Activated naive CD4-positive, alpha-beta T cell treated with Interleukin-2 at 50 U/mL for 16 hours (primary cell): ENCODE measurements at places on chromosomes 3 and 15.
A peak's percentile ranks its signal among the peaks of the same experiment; 100 is the strongest.

DNA sequence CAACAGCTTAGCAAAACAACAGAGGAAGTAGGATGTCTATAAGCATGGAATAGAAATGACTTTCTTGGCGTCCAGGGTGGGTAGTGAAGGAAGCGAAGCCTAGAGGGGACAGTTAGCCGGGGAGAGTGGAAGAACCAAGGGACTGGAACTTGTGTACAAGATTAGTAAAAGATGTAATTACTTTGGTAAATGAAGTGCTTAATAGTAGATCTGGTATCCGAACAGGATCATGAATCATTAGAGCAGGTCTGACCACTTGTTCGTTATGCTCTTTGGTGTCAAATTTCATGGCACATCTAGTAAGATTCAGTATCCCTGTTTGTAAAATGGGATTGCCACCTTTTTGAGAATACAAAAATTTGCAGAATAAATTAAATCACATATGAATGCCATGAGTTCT is 112.5 kb upstream of the MLF1 start:
- DNase-seq, result no peak

DNA sequence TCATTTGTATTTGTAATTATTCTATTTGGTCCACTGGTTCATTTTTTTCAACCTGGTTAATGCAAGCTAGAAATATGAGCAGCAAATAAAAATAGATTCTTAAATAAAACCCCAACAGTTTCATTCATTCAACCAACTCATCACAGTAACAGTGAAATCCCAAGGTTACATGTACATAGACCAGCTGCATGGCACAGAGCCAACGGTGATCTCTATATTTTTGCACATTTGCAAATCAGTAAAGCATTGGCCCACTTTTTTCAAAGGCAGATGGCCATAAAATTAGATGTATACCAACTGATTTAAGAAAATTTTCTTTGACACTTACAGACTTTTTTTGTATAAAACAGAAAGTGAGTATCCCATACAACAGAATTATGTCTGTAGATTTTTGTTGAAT is 49.3 kb downstream of the STRIT1 start:
- no peak for DNase-seq

DNA sequence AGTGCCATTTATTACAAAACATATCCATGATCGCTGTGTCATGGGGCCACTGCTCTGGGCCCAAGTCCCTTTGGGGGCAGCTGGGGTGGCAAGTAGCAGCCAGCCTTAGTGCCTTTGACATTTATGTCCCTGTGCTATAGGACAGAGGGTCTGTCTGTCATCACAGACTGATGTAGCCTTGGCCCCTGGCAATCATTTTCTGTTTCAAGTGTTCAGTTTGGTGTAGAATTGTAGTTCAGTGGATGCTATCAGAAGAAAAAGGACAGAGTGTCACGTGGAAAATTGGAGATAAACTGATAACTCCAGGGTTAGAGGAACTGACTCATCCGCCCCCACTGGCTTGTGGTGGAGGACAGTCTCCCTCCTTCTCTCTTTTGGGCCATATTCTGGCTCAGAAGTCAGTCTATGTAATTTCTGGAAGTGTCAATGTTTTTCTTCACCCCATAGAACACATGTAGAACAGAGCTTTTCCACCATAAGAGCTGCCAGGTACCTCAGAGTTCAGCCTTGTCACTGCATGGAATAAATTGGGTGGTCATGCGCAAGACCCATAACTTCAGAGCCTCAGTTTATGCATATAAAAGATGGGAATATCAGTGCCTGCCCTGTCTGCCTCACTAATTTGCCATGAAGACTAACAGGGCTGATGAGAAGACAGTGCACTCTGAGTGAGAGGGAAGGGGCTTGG is 4.5 kb upstream of the MRPS22 start:
- peak; percentile 11 for DNase-seq

- DNase-seq, result no peak
Measured at GRCh38 chr15:99121207-99121606, 16.3 kb downstream of the SYNM start.

DNA sequence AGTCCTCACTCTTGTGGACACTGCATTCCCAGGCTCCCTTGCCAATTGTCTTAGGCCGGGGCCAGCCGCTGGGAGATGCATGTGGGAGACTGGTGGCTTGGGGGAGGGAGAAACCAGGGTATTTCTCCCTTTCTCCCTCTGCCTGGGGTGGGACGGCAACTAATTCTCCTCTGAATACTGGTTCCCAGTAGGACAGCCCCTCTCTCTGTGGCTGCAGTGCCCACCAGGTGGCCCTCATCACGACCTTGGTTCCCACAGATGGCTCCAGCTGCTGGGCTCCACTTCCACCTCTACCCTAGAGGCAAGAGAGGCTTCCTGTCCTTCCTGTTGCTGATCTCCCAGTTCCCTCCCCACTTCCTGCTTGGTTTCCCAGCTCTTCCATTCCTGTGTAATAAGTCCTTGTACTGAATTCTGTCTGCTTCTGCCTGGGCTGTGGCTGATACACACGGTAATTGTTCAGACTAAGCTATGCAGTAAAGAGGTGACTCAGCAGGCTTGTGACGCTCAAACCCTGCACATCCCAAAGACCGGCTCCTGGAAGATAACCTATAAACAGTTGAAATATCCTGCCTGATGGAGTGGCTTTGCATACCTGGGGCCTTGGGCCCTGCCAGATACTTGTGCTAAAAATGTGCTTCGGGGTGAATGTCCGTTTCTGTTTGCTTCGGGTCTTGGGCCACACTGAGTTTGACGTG is 20.4 kb upstream of the COPG1 start:
- DNase-seq, result no peak

DNA sequence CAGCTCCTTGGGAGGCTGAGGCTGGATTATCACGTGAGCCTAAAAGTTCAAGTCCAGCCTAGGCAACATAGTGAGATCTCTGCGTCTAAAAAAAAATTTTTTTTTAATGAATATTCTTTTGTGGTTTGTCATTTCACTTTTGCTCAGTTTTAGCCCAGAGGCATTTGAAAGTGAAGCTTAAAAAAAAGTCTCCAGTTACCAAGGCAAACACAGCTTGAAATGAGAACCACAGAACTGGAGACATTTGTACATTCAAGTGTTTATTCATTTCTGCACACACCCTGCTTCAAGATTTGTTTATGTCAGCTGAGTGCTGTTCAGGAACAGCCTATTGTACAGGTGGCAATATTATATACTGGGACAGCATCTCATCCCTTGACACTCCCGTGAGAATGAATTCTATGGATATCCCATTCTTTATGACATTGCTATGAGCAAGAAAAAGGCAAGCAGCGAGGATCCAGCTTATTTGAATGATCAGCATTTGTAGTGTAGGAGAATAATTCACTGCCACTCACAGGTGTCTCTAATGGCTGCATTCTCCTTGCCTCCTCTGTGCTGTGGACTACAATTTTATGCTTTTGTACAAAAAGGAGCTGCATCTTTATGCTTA is 444.8 kb upstream of the GRM7 start:
- no peak for DNase-seq

- DNase-seq, result no peak
Measured at GRCh38 chr3:190119461-190120268, 1.0 kb downstream of the P3H2 start.

DNA sequence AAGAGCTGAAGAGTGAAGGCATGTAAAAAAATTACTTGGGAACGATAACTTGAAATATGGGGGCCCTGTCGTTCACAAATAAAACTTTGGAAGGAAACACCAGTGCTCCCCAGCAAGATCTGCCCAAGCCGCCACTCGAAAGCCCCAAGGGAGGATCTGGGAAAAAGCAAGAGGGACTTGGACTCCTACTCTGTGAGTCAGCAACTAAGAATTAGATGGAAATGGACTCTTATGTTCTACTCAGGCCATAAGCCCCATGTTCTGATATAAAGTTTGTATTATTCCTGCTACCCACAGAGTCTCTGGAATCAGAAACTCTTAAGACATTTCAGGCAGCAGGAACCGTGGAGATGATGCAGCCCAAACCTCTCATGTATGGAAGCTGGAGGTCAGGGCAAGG is 75.7 kb downstream of the ITGB5 start:
- no peak for DNase-seq

DNA sequence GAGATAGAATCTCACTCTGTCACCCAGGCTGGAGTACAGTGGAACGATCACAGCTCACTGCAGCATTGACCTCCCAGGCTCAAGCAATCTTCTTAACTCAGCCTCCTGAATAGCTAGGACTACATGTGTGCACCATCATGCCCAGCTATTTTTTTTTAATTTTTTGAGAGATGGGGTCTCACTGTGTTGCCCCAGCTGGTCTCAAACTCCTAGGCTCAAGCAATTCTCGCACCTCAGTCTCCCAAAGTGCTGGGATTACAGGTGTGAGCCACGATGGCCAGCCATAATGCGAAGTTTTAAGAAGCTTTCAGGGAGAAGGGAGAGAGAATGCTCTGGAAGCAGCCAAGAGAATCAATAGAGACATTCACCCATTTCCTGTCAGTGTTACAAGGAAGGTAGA is 42.7 kb downstream of the PRKAR2A start:
- no peak for DNase-seq

DNA sequence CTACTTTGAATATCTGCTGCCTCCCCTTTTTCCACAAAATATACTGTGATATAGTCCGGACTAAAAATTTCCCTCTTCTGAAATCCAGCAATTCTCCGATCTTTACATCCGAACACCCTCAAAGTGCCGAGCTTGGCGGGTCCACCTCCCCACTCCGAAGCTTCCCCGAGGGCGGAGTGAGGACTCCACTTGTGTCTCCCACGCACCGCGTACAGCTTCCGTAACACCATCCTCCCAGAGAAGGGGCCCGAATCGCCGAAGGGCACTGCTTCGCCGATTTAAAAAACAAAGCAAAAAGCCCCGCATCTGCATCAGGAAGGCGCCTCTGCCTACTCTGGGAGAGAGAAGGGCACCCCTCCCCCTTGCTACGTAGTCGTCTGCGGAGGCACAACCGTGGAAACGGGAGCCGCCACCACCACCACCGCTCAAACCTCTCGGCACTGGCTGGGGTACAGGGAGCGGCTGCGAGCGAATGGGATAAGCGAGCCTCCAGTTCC is 551 bp downstream of the NCBP2 start:
- DNase-seq, result peak; percentile 75

DNA sequence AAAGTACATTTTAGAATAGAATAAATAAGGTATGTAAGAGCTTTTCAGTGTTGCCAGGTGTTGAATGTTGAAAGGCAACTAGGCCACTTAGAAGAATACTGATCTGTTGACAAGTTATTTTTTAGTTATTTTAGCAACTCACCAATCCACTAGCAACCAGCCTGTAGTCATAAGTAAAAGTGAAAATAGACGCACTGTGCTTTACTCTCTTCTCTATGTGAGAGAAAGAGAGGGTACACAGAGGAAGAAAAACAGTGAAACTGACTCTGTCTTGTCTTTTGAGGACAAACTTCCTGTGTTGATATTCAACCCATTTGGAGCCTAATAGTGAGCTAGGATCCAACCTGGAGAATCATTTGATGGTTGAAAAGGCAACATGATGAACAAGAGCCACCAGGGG is 327.1 kb upstream of the GOLIM4 start:
- DNase-seq, result no peak

- DNase-seq, result peak; percentile 18
Measured at GRCh38 chr3:188439080-188439479, 285.1 kb downstream of the LPP start.

GRCh38 chr3:57559526-57559925 is 3.5 kb downstream of the PDE12 start:
- no peak for DNase-seq

GRCh38 chr3:107543666-107544065 is 20.9 kb downstream of the BBX start:
- no peak for DNase-seq

DNA sequence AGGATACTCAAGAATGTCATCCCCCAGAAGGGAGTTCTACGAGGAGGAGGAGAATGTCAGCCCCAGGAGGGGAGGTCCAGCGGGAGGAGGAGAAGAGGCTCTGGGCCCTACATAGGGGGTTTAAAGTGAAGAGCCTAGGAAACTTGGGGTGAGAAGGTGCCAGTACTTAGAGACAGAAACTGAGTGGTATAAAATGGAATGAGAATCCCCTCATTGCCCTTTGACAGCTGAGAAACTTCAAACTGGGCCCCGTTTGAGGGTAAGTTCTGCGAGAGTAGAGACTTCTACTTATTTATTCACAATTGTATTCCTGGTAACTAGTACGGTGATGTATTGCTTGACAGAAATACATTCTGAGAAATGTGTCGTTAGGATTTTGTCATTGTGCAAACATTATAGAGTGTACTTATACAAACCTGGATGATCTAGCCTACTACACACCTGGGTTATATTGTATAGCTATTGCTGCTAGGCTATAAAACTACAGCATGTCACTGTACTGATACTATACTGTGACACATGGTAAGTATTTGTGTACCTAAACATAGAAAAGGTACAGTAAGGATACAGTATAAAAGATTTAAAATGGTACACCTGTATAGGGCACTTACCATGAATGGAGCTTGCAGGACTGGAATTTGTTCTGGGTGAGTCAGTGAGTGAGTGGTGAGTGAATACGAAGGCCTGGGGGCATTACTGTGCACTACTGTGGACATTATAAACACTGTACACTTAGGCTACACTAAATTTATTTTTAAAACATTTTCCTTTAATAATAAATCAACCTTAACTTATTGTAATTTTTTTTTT is 62.0 kb downstream of the TSC22D2 start:
- DNase-seq, result no peak

- DNase-seq, result no peak
Measured at GRCh38 chr15:81484086-81484955, 110.3 kb upstream of the TMC3 start.

GRCh38 chr3:38129058-38129457 is 7.9 kb downstream of the ACAA1 start:
- no peak for DNase-seq

DNA sequence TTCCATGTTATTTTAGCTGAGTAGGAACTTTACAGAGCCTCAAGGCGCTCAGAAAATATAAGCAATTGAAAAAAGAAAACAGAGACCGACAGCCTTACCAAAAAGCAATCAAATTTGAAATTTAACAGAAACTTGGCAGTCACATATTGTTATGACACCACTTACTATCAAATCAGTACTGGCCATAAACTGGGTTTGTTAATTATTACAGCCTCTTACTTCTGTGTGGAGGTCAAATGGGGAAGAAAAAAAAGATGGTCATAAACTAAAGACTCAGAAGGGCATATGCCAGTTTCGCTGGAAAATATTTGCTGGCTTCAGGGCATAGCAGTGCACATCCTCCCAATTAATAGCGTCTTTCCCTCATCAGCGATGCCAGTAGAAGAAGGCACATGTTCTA is 45.5 kb upstream of the SUCLG2 start:
- no peak for DNase-seq
